ENCODE measurements at places on chromosomes 1 and 21.

DNA sequence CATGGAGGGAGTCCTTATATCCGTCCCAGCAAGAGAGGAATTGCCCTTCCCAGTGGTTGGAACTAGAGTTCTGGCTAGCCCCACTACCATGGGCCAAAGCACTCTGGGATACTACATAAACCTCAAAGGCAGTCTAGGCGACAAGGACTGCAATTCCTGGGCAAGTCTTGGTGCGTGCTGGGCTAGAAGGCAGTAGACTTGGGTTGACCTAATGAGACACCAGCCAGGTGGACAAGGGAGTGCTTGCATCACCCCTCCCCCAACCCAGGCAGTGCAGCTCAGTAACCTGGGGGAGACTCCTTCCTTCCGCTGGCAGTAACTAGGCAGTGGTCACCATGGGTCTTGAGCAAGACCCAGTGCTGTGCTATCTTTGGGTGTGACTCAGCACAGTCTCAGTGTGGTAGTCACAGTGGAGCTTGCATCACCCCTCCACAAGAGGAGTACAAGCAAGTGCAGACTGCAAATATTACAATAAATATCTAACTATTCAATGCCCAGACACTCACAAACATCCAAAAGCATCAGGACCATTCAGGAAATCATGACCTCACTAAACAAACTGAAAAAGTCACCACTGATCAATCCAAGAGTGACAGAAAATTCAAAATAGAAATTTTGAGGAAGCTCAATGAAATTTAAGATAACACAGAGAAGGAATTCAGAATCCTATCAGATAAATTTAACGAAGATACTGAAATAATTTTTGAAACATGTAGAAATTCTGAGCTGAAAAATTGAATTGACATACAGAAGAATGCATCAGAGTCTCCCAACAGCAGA is 84.7 kb upstream of the LYPLAL1 start:
- DNase-seq, result no peak

GRCh38 chr1:211579440-211580302 is 710 bp upstream of the SLC30A1 start:
- DNase-seq, result peak; percentile 92

- DNase-seq, result no peak
Measured at GRCh38 chr1:162179121-162179520, 109.6 kb downstream of the NOS1AP start.

- no peak for DNase-seq
Measured at GRCh38 chr21:18356801-18357200, 46.8 kb downstream of the TMPRSS15 start.

- no peak for DNase-seq
Measured at GRCh38 chr1:201949491-201949890, 3.1 kb upstream of the LMOD1 start.

DNA sequence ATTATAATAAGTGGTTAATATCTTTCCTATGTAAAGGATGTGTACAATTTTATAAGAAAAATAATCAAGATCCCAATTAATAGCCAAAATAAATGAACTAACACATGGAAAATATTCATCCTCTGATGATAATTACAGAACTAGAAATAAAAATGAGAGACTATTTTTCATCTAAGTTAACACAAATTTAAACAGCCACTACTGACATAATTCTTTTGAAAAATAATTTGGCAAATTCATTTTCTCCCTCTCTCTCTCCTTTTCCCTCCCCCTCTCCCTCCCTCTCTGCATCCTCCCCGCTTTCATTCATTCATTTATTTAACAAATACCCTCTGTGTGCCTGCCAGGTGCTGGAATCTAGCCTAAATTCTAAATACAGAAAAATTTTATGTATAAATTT is 10.3 kb upstream of the SFPQ start:
- DNase-seq, result no peak
